ENCODE measurements at places on chromosomes 2 and 18. TPM values are rescaled to one million over a fixed set of nuclear protein-coding genes. Genes with fewer than 3 reads are reported as not detected.

DNA sequence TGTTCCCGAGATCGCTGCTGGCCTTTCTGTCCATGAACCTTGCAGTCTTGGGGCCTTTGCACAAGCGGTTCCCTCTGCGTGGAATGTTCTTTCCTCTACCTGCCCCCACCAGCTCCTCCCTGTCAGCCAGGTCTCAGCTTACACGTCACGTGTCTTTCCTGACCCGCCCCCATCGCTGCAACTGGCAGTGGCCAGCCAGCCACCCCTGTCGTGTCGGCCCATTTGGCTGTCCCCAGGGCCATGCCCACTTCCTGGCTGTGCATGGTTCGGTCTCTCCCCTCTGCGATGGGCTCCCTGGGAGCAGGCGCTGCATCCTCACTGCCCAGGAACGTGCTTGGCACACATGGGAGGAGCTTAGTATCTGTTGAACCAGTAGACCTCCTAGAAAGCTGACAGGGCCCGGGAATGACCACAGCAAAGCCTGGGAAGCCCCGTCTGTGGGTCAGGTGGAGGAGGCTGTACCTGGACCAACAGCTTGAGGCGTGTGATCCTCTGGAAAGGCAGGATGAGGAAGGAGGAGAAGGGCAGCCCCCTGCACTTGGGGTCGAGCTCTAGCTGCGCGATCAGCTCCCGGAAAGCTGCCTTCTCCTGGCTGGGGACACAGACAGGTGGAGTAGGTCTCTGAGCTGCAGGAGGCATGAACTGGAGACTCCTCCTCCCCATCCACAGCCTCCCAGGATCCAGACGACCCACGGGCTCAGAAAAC is 21.0 kb downstream of the SNORC start:
- no peak overlapping the region for H3K27ac ChIP-seq
- no peaks in the 10 kb centered on the region for H3K27me3 ChIP-seq
- DNase-seq, result no peak
- H3K36me3 ChIP-seq, result no peaks in the 10 kb centered on the region
- H3K4me1 ChIP-seq, result peaks cover 14% of the 10 kb centered on the region

DNA sequence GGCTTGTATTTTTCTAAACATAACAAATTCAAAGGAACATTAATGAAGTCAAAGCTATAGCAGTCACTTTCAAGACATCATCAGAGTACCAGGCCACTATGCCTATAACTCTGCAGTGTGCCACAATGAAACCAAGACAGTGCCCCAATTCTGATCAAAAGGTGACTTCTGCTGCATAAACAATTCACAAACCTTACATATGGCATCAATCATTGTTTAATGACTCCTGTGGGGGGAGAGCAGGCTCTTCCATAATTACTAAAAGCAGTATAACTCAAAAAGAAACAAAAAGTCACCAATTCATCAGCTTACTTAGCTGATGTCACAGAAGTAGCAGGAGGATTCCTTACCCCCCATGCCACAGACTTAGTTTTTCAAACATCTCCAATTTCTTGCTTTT is 15.5 kb downstream of the LPIN2 start:
- H3K36me3 ChIP-seq, result no peaks in the 10 kb centered on the region
- H3K4me1 ChIP-seq, result peaks cover 7% of the 10 kb centered on the region
- H3K4me3 ChIP-seq, result no peak overlapping the region
- H3K27ac ChIP-seq, result no peak overlapping the region

DNA sequence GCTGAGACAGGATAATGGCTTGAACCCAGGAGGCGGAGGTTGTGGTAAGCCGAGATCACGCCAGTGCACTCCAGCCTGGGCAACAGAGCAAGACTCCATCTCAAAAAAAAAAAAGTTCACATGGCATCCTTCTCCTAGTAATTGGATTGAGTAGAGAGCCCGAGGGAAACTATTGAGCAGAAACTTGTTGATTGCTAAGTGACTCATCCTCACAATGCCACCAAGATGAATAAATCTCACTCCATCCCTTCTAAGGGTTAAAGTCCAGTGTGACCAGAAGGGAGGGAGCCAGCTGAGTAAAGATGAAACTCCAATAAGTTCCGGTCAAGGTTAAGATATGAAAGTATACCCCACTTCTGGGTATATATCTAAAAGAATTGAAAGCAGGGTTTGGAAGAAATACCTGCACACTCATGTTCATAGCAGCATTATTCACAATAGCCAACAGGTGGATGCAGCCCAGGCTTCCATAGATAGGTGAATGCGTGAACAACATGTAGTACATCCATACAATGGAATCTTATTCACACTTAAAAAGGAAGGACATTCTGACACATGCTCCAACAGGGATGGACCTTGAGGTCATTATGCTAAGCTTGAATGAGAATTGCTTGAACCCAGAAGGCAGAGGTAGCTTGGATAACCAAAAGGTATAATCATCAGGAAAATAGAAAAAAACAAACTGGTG is 13.0 kb upstream of the FHL2 start:
- DNase-seq, result no peak
- H3K4me1 ChIP-seq, result peaks cover 22% of the 10 kb centered on the region
- H3K27me3 ChIP-seq, result no peaks in the 10 kb centered on the region
- no peaks in the 10 kb centered on the region for H3K36me3 ChIP-seq
- no peak overlapping the region for H3K27ac ChIP-seq

GRCh38 chr2:104375206-104375605 is 478.7 kb upstream of the POU3F3 start:
- no peak overlapping the region for H3K27ac ChIP-seq
- H3K36me3 ChIP-seq, result no peaks in the 10 kb centered on the region
- H3K4me1 ChIP-seq, result peaks cover 4% of the 10 kb centered on the region
- H3K27me3 ChIP-seq, result no peaks in the 10 kb centered on the region
- H3K4me3 ChIP-seq, result no peak overlapping the region
- DNase-seq, result no peak

DNA sequence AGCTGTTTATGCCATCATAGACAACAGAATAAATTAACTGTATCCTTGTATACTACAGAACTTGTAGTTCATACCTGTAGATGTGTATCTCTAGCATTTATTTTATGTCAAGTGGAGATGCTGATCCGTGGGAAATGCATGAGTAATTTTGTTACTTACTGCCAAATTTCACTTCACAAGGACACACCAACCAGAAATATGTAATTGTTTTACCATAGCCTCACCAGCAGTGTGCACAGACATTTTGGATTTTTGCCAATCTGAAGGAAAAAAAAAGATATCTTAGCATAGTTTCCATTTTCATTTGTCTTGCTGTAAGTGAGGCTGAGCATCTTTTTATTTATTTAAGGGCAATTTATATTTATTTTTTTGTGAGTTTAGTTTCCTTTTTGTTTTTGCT is 265.1 kb upstream of the OSR1 start:
- peak; percentile 75 for DNase-seq
- no peaks in the 10 kb centered on the region for H3K27me3 ChIP-seq

DNA sequence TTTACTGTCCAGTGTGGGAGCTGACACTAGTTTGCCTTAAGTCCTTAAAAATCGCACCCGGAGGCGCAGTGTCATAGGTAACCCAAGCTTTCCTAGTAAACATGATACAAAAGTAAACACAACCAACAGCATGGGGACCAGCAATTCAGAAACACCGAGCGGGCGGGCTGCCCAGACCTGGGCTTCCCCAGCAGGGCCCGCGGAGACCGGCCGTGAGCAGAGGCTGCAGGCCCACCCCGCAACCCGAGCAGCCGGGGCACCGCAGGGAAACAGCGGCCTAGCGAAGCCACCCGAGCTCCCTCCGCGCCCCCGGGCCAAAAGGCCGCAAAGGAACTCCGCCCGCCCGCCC is 296 bp downstream of the TTC21B start:
- H3K36me3 ChIP-seq, result peaks cover 3% of the 10 kb centered on the region
- H3K4me3 ChIP-seq, result peak overlapping the region; percentile 96

GRCh38 chr2:206296128-206296527 is 21.7 kb downstream of the ZDBF2 start:
- no peak overlapping the region for H3K4me3 ChIP-seq
- no peaks in the 10 kb centered on the region for H3K36me3 ChIP-seq
- H3K4me1 ChIP-seq, result no peaks in the 10 kb centered on the region
- H3K27me3 ChIP-seq, result no peaks in the 10 kb centered on the region

GRCh38 chr2:154670083-154670482 is 28.4 kb upstream of the KCNJ3 start:
- no peak overlapping the region for H3K27ac ChIP-seq
- no peaks in the 10 kb centered on the region for H3K4me1 ChIP-seq
- H3K27me3 ChIP-seq, result no peaks in the 10 kb centered on the region
- H3K36me3 ChIP-seq, result no peaks in the 10 kb centered on the region

DNA sequence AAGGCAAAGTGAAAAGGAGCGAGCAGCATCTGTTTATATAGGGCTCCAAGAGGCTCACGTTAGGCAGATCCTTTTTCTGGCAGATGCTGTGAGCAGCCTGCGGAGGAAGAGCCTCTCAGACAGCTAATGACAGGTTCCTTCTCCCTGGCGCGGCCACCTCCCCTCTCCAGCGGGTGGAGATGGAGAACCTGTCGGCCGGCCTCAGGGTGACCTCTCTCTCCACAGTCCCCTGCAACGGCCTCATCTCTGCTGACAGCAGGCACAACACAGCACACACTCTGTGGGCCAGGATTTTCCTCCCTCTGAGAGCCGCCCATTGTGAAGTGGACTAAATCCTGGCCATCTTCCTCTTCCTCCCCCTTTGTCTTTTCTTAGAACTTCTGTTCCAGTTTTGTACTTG is 119.8 kb downstream of the PRKCE start:
- H3K4me1 ChIP-seq, result peaks cover 6% of the 10 kb centered on the region
- H3K4me3 ChIP-seq, result no peak overlapping the region
- DNase-seq, result peak; percentile 18
- H3K27ac ChIP-seq, result no peak overlapping the region
- H3K27me3 ChIP-seq, result no peaks in the 10 kb centered on the region
- no peaks in the 10 kb centered on the region for H3K36me3 ChIP-seq

DNA sequence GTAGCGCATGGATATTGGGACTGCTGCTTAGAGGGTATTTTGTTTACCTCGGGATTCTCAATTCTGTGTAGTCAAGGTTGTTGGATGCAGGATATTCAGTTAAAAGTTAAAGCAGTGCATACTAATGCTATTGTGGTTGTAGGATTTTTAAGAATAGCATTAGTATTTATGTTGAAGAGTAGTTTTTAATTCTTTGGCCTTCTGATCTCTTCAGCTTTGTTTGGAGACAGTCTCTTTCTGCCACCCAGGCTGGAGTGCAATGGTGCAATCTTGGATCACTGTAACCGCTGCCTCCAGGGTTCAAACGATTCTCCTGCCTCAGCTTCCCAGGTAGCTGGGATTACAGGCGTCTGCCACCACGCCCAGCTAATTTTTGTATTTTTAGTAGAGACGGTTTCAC is 1.5 kb downstream of the RHBDD1 start:
- no peaks in the 10 kb centered on the region for H3K36me3 ChIP-seq
- DNase-seq, result no peak
- H3K27me3 ChIP-seq, result no peaks in the 10 kb centered on the region
- H3K4me1 ChIP-seq, result peaks cover 10% of the 10 kb centered on the region
- H3K27ac ChIP-seq, result no peak overlapping the region

DNA sequence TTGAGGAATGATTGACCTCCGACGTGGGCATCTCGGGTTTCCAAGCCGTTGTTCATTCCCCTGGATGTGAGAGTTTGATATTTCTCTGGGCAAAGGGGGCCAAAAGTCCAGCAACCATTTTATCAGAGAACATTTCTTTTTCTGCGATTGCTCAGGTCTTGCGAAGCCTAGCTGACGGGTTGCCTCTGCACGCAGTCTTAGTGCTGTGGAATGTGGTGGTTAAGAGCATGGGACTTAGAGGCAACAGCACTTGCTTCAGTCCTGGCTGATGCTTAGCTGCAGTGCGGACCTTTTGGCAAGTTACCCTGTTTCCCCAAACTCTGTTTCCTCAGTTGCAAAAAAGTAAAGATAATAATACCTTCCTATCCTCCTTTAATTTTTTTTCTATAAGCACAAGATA is 45.0 kb downstream of the FAP start:
- H3K27ac ChIP-seq, result peak overlapping the region; percentile 88
- H3K36me3 ChIP-seq, result peaks cover 75% of the 10 kb centered on the region
- H3K27me3 ChIP-seq, result no peaks in the 10 kb centered on the region
- H3K4me1 ChIP-seq, result peaks cover 30% of the 10 kb centered on the region
- no peak overlapping the region for H3K4me3 ChIP-seq

DNA sequence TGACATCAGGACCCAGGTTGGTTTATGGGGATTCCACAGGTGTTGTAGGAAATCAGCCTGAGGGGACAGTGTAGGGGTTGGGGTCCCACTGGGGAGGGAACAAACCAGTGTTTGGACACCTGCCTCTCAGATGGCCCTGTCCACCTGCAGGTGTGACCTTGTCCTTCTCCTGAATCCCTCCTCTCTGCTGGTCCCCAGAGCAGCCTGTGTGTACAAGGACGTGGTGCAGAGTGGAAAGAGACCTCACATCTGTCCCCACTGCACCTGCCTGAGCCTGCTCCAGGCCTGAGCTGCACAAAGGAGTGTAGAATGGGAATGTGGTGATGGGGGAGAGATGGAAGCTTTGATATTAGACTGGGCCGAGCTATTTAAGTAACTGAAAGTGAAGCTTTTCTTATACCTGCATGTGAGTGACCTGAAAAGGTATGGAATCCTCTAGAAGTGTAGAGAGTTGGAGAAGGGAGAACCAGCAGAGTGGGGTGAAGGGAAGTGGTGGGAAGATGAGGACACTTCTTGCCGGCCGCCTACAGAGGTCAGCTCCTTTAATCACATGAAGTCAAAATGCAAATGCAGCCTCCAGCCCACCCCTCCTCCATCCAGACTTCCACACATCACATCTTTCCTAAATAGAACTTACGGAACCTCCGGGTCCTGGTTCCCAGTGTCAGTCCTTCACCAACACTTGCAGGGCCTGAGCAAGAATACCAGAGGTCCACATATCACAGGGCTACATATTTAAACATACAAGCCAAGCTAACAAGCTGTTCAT is 89.3 kb upstream of the SMAD2 start:
- no peak overlapping the region for H3K4me3 ChIP-seq

- H3K27ac ChIP-seq, result peak overlapping the region; percentile 50
- H3K36me3 ChIP-seq, result no peaks in the 10 kb centered on the region
- H3K4me3 ChIP-seq, result peak overlapping the region; percentile 0
- no peaks in the 10 kb centered on the region for H3K27me3 ChIP-seq
These were observed 56.3 kb downstream of the GLI2 start for GRCh38 chr2:120791962-120792297.

- H3K27me3 ChIP-seq, result no peaks in the 10 kb centered on the region
- H3K36me3 ChIP-seq, result no peaks in the 10 kb centered on the region
- no peak overlapping the region for H3K27ac ChIP-seq
- no peaks in the 10 kb centered on the region for H3K4me1 ChIP-seq
- DNase-seq, result no peak
These were observed 259.4 kb downstream of the GBX2 start for GRCh38 chr2:235908826-235909225.

RAB3GAP1 gene
- 44.6 TPM for total RNA-seq

CENPA gene
- total RNA-seq, result 0.75 TPM

CFAP210 gene
- not detected for total RNA-seq

MLPH gene
- total RNA-seq, result 14.2 TPM
